ENCODE measurements at places on chromosomes 3 and 15.

GRCh38 chr15:88454867-88455810 is 12.0 kb downstream of the MRPL46 start:
- peak; percentile 65 for DNase-seq

DNA sequence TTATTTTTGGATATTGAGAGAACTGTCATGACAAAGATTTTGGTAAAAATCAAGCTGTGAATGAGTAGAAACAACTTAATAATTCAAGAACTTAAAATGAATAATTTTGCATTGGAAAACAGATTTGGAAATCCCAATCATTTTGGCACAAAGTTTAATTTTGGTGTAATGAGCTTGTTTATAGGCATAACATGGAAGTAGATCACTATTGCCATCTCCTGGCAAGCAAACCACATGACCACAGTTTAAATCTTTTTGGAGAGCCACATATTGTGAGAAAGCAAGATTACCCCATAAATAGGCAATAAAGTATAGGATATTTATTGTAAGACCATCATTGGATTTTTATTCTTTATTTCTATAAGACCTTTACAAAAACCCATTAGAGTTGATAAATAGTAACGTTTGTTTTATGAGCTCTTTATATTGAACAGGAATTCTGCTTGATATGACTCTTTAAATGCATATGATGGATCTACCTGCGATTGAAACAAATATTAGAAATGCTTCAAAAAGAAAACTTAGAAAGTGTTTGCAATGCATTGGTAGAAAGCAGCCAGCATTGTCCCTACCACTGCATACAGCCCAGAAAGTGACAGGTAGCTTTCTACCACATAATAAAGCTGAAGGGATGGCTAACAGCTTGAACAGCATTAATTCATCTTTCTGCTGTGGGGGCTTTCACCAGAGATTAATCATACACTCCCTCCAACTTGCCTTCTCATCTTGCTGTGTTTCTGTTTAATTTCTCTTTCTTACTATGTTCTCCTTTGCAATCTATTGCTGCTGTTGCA is 766.8 kb downstream of the TBL1XR1 start:
- peak; percentile 40 for DNase-seq

DNA sequence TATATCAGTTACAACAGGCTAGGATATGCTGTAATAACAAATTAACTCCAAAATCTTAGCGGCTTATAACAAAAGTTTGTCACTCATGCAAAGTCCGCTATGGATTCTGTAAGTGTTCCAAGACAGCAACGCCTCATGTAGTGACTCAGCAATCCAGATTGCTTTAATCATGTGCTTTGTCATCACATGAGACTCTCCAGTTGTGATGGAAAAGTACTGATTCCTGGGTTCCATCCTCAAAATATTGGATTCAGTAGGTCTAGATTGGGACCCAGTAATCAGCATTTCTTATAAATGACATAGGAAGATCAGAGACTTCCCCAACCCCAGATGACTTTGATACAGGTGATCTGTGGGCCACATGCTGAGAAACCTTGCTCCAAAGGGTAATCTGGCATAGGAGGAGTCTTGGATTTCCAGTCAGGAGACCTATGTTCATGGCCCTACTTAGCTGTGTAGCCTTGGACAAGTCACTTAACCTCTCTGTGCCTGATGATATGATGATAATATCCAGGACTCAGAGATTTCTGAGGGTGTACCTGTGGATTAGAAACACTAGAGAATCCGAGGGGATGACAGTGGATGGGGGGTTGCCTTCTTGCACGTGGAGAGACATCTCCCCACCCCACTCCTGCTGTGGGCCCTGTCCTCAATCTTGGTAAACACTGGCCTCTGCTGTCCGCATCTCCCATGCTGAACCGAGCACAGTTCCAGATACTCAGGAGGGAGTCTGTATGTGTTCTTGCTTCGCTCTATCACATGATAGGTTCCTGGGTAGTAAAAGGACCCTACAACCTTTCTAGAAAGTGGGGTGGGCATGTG is 65.5 kb downstream of the CORO2B start:
- no peak for DNase-seq

- no peak for DNase-seq
These were observed 4.0 kb downstream of the RNF13 start for GRCh38 chr3:149816986-149817385.

GRCh38 chr3:140167600-140168281 is 232.8 kb downstream of the CLSTN2 start:
- DNase-seq = no peak

- peak; percentile 40 for DNase-seq
These were observed 130.5 kb upstream of the EIF1B start for GRCh38 chr3:40179016-40179415.

- peak; percentile 76 for DNase-seq
These were observed 376.1 kb downstream of the ZIC4 start for GRCh38 chr3:147030274-147030673.

- DNase-seq = no peak
These were observed 20.3 kb downstream of the BBS4 start for GRCh38 chr15:72706266-72706665.

DNA sequence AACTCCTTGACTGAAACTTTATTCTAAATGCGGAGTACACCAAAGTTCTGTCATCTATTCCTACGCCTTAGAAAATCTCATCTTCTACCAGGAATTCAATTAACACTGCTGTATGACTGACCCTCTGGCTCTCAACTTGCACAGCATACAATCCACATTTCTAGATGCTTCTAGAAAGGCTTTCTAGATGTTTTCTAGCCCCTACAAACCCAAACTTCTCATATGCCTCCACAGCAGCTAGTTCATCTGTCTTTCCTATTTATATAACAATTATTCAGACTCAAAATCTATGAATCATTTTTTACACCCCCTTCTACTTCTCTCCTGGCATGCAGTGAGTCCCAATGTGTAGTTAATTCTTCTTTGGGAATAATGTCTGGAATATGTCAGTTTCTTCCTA is 13.2 kb downstream of the INO80 start:
- no peak for DNase-seq

DNA sequence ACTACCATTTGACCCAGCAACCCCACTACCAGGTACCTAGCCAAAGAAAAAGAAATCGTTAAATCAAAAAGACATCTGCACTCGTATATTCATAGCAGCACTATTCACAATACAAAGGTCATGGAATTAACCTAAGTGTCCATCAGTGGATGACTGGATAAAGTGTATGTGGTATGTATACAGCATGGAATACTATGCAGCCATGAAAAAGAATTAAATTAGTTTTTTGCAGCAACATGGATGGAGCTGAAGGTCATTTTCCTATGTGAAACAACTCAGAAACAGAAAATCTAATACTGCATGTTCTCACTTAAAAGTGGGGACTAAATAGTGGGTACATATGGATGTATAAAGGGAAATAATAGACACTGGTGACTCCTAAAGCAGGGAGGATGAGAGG is 175.2 kb downstream of the ZIC4 start:
- DNase-seq = no peak

- DNase-seq = no peak
These were observed 542.7 kb upstream of the ADAMTS9 start for GRCh38 chr3:65230261-65231139.

GRCh38 chr3:19272296-19272695 is 124.0 kb downstream of the KCNH8 start:
- no peak for DNase-seq

DNA sequence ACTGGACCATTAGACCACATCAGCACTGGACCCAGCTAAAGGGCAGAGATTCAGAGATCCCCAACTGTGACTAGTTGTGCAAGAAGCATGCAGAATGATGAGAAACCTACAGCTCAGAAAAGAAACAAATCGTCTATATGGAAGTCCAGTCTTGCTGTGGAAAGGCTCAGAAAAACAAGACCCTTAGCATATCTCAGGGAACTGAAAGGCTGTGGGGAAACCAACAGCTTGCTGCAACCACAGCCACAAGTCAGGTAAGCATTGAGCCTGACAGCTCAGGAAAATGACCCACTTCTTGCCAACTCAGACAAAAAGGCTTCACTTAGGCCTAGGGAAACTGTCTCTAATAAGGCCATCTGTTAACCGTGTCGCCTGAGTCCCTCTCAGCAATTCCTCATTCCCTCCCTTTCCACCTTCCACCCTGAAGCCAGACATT is 145.6 kb downstream of the LSAMP start:
- DNase-seq = no peak

GRCh38 chr15:64134345-64134829 is 17.1 kb upstream of the SNX22 start:
- no peak for DNase-seq

DNA sequence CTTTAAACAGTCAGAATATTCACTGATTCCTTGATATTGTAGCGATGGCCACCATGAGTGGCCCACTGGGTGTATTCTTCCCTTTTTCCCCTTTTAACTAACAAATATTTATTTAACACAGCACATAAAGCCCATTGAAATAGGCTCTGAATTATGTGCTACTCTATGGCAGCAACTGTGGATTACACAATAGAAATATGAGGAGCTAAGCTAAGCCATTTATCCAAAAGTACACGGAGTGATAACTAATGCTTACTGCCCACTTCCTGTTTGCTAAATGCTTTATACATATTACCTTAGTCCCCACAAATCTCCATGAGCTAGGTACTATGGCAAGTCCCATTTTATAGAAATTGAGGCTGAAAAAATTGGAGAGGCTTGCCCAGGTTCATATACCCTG is 17.9 kb downstream of the ILDR1 start:
- no peak for DNase-seq

- DNase-seq = peak; percentile 60
These were observed 101.3 kb upstream of the CMC1 start for GRCh38 chr3:28139967-28140634.

DNA sequence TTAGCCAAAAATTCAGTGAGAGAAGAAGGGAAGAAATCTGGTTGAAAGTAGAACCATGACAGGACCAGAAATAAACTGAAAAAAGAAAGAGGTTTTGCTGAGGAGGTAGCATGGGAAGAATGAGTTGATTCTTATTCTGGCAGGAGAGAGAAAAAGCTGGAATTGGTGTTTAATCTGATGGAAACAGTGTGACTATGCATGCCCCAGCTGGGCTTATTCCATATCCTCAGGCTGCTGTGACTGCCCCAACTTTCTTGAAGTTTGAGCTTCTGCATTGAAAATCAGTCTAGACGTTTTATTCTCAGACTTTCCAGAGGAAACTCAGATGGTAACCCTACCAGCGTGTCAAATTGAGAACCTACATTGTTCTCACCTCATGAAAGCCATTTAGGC is 352.5 kb upstream of the DCBLD2 start:
- DNase-seq = peak; percentile 0

DNA sequence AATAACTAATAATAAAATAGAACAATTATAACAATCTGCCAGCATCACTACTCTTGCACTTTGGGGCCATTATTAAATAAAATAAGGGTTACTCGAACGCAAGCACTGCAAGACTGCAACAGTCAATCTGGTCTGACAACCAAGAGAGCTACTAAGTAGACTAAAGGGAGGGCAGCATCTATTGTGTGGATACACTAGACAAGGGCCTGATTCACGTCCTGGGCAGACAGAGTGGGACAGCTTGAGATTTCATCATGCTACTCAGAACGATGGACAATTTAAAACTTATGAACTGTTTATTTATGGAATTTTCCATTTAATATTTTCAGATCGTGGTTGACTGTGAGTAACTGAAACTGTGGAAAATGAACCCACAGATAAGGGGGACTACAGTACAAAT is 39.5 kb downstream of the TNIK start:
- no peak for DNase-seq

GRCh38 chr15:80999623-81000036 is 1.1 kb upstream of the TLNRD1 start:
- DNase-seq = no peak

- DNase-seq = peak; percentile 51
These were observed 833.7 kb downstream of the FHIT start for GRCh38 chr3:60417576-60417975.

GRCh38 chr3:192409838-192410683 is 317.3 kb downstream of the FGF12 start:
- peak; percentile 61 for DNase-seq

- DNase-seq = no peak
These were observed 59.2 kb upstream of the TRAK1 start for GRCh38 chr3:42031808-42032480.

DNA sequence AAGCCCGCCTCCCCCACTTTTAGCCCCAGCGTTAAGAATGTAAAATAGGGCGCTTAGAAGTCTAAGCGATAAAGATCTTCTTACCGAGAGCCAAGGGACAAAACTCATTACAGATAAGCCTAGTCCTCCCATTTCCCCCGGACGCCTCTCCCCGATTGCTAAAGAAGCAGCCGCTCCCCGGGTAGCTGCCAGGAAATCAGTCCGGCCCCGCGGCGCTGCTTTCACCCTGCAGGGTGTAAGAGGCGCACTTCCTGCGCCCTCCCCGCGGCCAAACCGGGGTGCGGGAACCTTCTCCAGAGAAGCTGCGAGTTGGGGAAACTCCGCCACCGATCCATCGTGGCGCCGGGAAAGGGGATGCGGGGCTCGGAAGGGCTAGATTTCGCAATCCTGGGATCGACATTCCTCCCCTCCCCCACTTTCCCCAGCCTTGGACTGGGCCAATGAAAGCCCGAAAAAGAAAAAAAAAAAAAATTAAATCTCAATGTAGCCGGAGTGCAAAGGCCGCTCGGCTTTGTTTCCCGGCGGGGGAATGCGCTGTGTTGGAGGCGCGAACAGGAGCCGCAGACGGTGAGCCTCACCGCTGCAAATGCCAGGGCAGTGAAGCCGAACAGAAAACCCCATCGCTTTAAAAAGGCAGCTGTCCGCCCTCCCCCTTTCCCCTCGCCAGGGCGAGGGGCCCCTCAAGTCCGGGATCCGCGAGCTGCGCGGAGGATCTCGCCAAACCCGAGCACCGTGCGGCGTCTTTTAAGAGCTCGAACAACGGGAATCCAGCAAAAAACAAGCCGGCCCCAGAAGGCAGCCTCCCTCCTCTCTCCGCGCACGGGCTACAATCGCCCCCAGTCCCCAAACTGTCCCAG is 626 bp upstream of the PTPRG start:
- DNase-seq = peak; percentile 89

- peak; percentile 45 for DNase-seq
These were observed 145.4 kb upstream of the PROK2 start for GRCh38 chr3:71930056-71930991.

DNA sequence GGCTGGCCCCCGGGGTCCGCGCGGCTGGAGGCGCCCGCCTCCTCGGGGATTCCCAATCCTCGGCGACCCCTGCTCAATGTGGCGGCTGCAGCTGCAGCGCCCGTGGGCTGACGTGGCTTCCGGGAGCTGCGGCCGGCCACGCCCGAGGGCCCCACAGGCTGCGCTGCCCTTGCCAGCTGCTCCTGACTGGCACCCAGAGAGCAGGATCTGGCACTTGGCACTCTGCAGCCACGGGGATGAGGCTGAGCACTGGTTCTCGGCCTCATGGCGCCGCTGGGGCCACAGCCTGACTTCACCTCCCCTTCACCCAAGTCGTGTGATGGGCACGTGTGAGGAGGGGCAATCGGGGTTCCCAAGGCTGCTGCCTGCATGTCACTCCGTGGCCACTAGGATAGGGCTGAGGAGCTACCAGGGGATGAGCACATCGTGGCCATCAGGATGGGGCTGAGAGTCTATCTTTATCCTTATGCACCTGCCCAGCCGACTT is 267.8 kb upstream of the FRG2C start:
- DNase-seq = no peak

All from NCI-H1417 (cell line).